ENCODE measurements at places on chromosomes 6 and 20.

DNA sequence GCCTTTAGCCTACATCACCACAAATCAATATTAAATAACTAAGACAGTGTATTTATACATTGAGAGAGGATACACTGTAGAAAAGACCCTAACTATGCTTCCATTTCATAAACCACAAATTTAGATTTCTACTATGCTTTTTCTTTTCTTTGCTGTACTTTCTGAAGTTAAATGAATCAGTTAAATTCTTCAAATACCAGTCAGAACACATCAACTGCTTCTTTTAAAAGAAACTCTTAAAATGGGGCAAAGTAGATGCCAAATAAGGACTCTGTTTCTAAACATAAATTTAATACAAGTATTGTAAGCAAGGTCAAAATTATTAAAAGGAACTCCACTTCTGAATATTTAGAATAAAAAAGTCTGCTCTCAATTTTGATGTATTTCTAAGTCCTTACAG is 76.9 kb downstream of the GMDS start:
- no peak for DNase-seq

DNA sequence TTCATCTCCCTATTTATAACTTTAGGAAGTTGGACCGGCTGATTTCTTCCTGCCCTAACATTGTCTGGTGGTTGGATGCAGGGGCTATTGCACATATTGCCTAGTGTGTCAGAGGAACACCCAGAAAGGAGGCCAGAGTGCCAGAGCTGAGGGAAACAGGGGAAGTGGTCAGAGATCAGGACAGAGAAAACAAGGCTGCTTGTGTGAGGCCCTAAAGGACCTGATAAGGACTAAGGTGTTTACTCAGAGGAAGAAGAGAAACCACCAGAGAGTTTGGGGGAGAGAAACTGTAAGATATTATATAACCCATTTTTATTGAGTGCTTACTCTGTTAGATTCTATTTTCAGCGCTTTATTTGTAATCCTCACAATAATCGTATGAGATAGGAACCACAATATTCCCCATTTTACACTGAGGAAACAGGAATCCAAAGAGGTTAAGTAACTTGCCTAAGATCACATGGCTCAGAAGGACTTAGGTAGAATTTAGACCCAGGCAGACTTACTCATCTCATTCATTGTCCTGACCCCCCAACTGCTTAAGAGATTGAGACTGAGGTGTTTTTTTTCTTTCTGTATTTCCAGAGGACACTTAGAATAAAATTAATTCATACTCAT is 54.0 kb upstream of the REV3L start:
- DNase-seq: peak; percentile 40

DNA sequence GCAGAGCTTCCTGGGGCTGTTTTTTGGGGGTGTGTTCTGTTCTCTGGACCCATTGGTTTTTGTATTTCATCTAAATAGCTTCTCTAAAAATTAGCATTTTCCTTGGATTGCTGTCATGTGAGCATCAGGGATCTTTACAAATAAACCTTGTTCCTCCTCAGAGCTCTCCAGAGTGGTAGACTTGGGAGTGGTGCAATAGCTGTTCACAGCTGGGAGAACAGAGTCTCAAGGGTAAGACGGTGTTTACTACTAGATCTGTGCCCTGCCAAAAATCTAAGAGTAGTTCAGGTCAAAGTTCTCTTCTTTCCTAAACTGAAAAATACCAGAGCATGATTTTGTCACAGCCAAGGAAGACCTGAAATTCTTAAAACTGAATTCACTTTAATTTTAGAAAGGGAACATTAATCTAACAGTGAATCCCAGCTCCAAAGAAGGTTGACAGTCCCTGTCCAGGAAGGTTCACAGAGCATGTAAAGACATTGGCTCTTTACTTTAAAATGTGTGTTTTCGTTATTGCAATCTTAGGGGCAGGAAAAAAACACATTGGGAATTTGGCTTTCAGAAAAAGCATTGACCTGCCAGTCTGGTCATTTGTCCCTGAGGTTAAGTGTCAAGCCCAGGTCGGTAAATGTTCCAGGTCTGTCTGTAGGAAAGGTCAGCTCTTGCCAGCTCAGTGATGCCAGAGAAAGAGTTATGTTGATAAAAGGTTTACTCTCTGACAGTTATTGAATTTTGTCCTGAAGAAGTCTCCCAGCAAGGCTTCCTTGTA is 43.3 kb downstream of the VAPB start:
- no peak for DNase-seq

- no peak for DNase-seq
These were observed 419 bp upstream of the SNHG17 start for GRCh38 chr20:38435555-38435939.

DNA sequence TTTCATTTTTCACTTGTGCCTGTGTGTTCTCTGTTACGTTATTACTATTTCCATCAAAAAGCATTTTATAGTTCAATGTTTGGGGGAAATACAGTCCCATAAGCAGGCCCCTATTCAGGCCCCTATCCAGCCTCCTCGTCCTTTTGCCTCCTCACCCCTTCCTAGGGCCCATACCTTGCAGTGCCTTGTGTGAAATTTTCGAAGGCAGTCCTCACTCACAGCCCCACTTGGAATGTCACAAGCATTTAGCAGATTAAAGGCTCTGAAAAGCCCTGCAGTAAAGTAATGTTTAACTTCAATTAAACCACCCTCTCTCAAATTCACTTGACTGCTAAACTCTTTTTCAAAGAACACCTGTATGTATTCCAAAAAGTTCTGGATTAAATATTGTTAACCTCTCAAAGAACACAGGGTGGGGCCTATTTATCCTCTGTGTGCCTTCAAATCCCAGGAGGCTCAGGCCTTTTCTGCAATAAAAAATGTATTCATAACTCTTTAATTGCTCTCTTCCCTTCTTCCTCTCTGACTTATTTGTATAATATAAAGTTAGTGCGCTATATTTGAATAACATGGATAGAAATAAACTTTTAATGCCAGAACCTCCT is 202.5 kb downstream of the FOXA2 start:
- DNase-seq: no peak

All from hematopoietic multipotent progenitor cell (in vitro differentiated cells).